ENCODE measurements at places on chromosomes 1 and 21. TPM values are rescaled to one million over a fixed set of nuclear protein-coding genes. Genes with fewer than 3 reads are reported as not detected.
A peak's percentile ranks its signal among the peaks of the same experiment; 100 is the strongest.

GRCh38 chr1:229984310-229984991 lies 82.6 kb upstream of the GALNT2 start:
- H3K36me3 ChIP-seq: no peaks in the 10 kb centered on the region
- no peak overlapping the region for H3K27ac ChIP-seq
- no peak overlapping the region for H3K4me3 ChIP-seq
- peaks cover 40% of the 10 kb centered on the region for H3K27me3 ChIP-seq
- H3K4me1 ChIP-seq: no peaks in the 10 kb centered on the region

GRCh38 chr1:202856014-202856413 lies 32.9 kb downstream of the RABIF start:
- H3K4me1 ChIP-seq: no peaks in the 10 kb centered on the region
- no peaks in the 10 kb centered on the region for H3K27me3 ChIP-seq
- H3K4me3 ChIP-seq: no peak overlapping the region

DNA sequence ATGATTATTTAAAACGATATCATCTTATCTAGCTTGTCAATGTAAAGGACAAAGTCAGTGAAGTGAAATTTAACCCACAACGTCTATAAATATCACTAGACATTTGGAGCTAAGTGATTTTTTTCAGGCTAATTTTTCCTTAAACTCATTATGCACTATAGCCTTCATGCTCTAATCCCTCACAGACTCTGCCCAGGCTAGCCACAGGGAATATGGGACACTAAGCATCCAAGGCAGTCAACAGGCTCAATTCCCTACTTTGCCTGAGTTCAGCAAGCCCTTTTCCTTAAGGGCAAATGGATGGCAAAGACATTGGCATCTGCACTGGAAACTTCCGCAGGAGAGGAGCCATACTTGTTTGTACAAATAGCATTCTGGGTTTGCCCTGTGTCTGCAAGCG lies 577.0 kb downstream of the LMO4 start:
- no peaks in the 10 kb centered on the region for H3K4me1 ChIP-seq
- no peaks in the 10 kb centered on the region for H3K27me3 ChIP-seq
- no peaks in the 10 kb centered on the region for H3K36me3 ChIP-seq
- H3K27ac ChIP-seq: no peak overlapping the region
- no peak for DNase-seq
- H3K4me3 ChIP-seq: no peak overlapping the region

GRCh38 chr1:6102532-6102845 lies 56.8 kb downstream of the KCNAB2 start:
- H3K36me3 ChIP-seq: no peaks in the 10 kb centered on the region
- H3K27ac ChIP-seq: no peak overlapping the region
- no peak for DNase-seq
- H3K4me1 ChIP-seq: peaks cover 13% of the 10 kb centered on the region
- H3K4me3 ChIP-seq: no peak overlapping the region

GRCh38 chr1:28392027-28392652 lies 22.6 kb downstream of the PHACTR4 start:
- H3K36me3 ChIP-seq: no peaks in the 10 kb centered on the region
- peak overlapping the region; percentile 84 for H3K27ac ChIP-seq
- H3K4me1 ChIP-seq: peaks cover 15% of the 10 kb centered on the region
- no peaks in the 10 kb centered on the region for H3K27me3 ChIP-seq
- H3K4me3 ChIP-seq: peak overlapping the region; percentile 50
- DNase-seq: peak; percentile 92

DNA sequence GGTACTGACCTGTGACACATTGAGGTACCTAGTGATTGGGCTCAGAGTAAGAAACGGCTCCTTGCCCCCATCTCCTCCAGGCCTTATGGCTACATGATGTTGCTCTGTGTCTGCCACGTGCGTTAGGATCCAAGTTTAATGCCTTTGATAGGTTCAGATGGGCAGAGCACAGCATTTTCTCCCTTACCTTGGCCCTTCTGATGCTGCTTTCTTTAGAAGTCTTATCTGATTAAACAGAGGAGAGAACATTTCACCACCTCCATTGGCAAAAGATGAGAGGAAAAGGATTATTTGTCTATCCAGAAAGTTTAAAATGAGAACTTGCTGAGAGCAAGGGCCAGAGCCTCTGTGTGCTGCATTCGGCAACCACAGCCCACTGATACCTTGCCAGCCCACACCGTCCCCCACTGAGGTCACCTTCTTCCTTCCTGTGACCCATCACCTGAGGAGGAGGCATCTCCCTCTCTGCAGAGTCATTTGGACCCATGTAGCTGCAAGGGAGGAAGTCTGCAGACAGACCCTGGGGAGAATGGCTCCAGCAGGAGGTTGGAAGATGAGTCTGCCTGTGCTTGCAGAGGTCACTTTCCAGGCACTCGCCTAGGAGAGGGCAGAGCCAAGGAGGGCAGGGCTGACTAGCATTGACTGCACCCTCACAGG lies 16.7 kb downstream of the SHISA4 start:
- H3K4me3 ChIP-seq: peak overlapping the region; percentile 54
- peak overlapping the region; percentile 72 for H3K27ac ChIP-seq
- DNase-seq: no peak
- no peaks in the 10 kb centered on the region for H3K36me3 ChIP-seq

DNA sequence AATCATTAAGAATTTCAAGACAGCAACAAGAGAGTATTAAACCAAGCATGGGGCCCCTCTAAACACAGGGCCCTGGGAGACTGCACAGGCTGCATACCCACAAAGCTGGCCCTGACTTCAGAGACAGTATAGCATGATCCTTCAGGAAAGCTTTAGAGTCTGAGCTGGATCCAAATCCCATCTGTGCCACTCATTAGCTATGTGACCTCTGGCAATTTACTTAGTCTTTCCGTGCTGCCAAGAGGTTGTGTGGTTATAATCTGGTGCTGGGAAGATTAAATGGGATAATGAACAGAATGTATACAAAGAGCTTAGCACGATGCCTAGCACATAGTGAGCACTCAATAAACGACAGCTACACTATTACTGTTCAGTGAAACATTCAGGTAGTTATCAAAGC lies 4.0 kb downstream of the PHC2 start:
- H3K4me1 ChIP-seq: peaks cover 25% of the 10 kb centered on the region
- H3K27ac ChIP-seq: no peak overlapping the region
- H3K4me3 ChIP-seq: no peak overlapping the region
- DNase-seq: no peak

GRCh38 chr1:209109001-209109785 lies 474.3 kb upstream of the CAMK1G start:
- no peaks in the 10 kb centered on the region for H3K36me3 ChIP-seq
- no peaks in the 10 kb centered on the region for H3K4me1 ChIP-seq
- H3K4me3 ChIP-seq: no peak overlapping the region

- H3K4me3 ChIP-seq: no peak overlapping the region
- no peaks in the 10 kb centered on the region for H3K4me1 ChIP-seq
- no peaks in the 10 kb centered on the region for H3K36me3 ChIP-seq
- H3K27me3 ChIP-seq: peaks cover 50% of the 10 kb centered on the region
Measured at GRCh38 chr1:220529521-220530020, 1.6 kb downstream of the MARK1 start.

GRCh38 chr21:42032968-42033367 lies 22.8 kb upstream of the ZBTB21 start:
- H3K27ac ChIP-seq: no peak overlapping the region
- no peaks in the 10 kb centered on the region for H3K4me1 ChIP-seq
- H3K36me3 ChIP-seq: no peaks in the 10 kb centered on the region
- no peak for DNase-seq
- H3K27me3 ChIP-seq: no peaks in the 10 kb centered on the region

- H3K27me3 ChIP-seq: no peaks in the 10 kb centered on the region
- H3K27ac ChIP-seq: no peak overlapping the region
- no peak overlapping the region for H3K4me3 ChIP-seq
- no peak for DNase-seq
- peaks cover 22% of the 10 kb centered on the region for H3K4me1 ChIP-seq
- H3K36me3 ChIP-seq: no peaks in the 10 kb centered on the region
Measured at GRCh38 chr1:203459671-203460201, 15.9 kb upstream of the PRELP start.

GRCh38 chr1:68620571-68620970 lies 123.7 kb upstream of the DEPDC1 start:
- no peak overlapping the region for H3K4me3 ChIP-seq
- DNase-seq: no peak
- peaks cover 6% of the 10 kb centered on the region for H3K4me1 ChIP-seq
- H3K27ac ChIP-seq: no peak overlapping the region

- H3K27me3 ChIP-seq: no peaks in the 10 kb centered on the region
- peaks cover 29% of the 10 kb centered on the region for H3K36me3 ChIP-seq
- peaks cover 5% of the 10 kb centered on the region for H3K4me1 ChIP-seq
- H3K4me3 ChIP-seq: peak within 1 kb of the TSS; percentile 88
Measured at GRCh38 chr1:203026031-203026665, at the start of gene PPFIA4. PPFIA4 (plus strand) TSS chr1:203026491; CDS start chr1:203039009, 12,518 bp downstream.

- peak overlapping the region; percentile 94 for H3K4me3 ChIP-seq
- peak overlapping the region; percentile 50 for H3K27ac ChIP-seq
- DNase-seq: peak; percentile 77
- H3K36me3 ChIP-seq: peaks cover 21% of the 10 kb centered on the region
- H3K27me3 ChIP-seq: no peaks in the 10 kb centered on the region
- peaks cover 56% of the 10 kb centered on the region for H3K4me1 ChIP-seq
Measured at GRCh38 chr1:87335175-87335884, 6.7 kb downstream of the LMO4 start.

DNA sequence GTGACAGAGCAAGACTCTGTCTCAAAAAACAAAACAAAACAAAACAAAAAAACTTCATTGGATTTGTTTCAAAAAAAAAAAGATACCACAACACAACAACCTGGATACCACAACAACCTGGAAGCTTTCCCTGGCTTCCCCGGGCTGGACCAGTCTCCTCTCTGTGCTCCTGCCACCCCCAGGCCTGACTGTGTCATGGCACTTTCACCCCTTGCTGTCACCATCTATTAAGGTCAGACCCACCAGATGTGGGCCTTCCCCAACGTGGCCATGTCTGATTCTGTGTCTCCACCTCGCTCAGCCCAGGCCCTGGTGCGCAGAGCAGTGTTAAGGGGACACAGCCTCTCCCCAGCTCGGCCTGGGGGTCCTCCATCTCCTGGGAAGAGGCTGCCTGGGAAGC lies 28.3 kb upstream of the ACOT11 start:
- no peak for DNase-seq
- no peaks in the 10 kb centered on the region for H3K27me3 ChIP-seq
- no peak overlapping the region for H3K27ac ChIP-seq
- H3K36me3 ChIP-seq: no peaks in the 10 kb centered on the region
- no peaks in the 10 kb centered on the region for H3K4me1 ChIP-seq
- H3K4me3 ChIP-seq: no peak overlapping the region

- peak; percentile 37 for DNase-seq
- H3K4me3 ChIP-seq: no peak overlapping the region
- no peaks in the 10 kb centered on the region for H3K36me3 ChIP-seq
- no peak overlapping the region for H3K27ac ChIP-seq
- H3K4me1 ChIP-seq: peaks cover 11% of the 10 kb centered on the region
Measured at GRCh38 chr1:205766038-205766437, 9.2 kb downstream of the RAB29 start.

GRCh38 chr1:11887666-11888007 lies 28.9 kb upstream of the NPPB start:
- no peaks in the 10 kb centered on the region for H3K36me3 ChIP-seq
- H3K4me3 ChIP-seq: no peak overlapping the region
- peaks cover 18% of the 10 kb centered on the region for H3K27me3 ChIP-seq
- H3K4me1 ChIP-seq: no peaks in the 10 kb centered on the region
- no peak for DNase-seq

- no peak for DNase-seq
- H3K27me3 ChIP-seq: peaks cover 7% of the 10 kb centered on the region
- no peaks in the 10 kb centered on the region for H3K4me1 ChIP-seq
- no peak overlapping the region for H3K27ac ChIP-seq
- H3K36me3 ChIP-seq: no peaks in the 10 kb centered on the region
- no peak overlapping the region for H3K4me3 ChIP-seq
Measured at GRCh38 chr1:228894442-228894989, 159.2 kb downstream of the RHOU start.

DNA sequence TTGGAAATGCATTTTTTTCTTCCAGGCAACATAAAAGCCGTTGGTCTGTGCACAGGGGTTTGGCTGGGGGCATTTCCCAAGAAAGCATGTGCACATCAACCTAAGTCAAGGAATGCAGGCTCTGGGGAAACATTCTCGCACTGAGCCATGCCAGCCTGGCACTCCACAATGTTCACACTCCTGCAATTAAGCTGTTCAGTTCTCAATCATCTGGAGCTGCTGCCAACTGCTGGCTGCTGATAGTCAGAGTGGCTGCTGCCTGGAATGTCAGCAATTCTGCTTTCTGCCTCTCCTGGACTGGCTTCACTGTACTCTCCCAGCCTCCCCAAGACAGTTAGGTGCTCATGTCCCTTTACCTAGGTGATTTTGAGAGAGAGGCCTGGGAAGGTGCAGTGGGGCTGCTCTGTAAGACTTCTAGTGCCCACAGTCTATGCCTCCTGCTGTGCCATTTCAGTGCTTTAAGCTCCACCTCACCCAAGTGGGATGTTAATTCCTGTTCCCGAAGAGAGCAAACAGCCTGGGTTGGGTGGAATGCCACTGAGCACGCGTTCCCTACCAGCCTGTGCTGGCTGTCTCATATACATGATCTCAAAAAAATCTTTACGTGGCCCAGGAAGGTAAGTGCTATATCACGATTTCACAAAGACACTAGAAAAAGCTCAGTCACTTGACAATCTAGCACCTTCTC lies 131.7 kb downstream of the BRINP2 start:
- peaks cover 14% of the 10 kb centered on the region for H3K4me1 ChIP-seq
- H3K27me3 ChIP-seq: no peaks in the 10 kb centered on the region
- H3K27ac ChIP-seq: no peak overlapping the region
- no peaks in the 10 kb centered on the region for H3K36me3 ChIP-seq
- no peak overlapping the region for H3K4me3 ChIP-seq

GRCh38 chr1:160981584-160982411 lies 27.2 kb upstream of the ITLN2 start:
- H3K4me3 ChIP-seq: no peak overlapping the region
- peak; percentile 7 for DNase-seq

- DNase-seq: no peak
- H3K4me1 ChIP-seq: no peaks in the 10 kb centered on the region
- H3K27ac ChIP-seq: no peak overlapping the region
- no peaks in the 10 kb centered on the region for H3K36me3 ChIP-seq
- no peak overlapping the region for H3K4me3 ChIP-seq
- no peaks in the 10 kb centered on the region for H3K27me3 ChIP-seq
Measured at GRCh38 chr1:228289239-228289849, 81.5 kb downstream of the OBSCN start.

GRCh38 chr1:158122833-158123388 lies 57.8 kb upstream of the CD1D start:
- H3K4me3 ChIP-seq: no peak overlapping the region
- H3K4me1 ChIP-seq: no peaks in the 10 kb centered on the region
- H3K27me3 ChIP-seq: no peaks in the 10 kb centered on the region
- no peaks in the 10 kb centered on the region for H3K36me3 ChIP-seq
- H3K27ac ChIP-seq: no peak overlapping the region

PLA2G2C gene
- not detected for polyA plus RNA-seq

RPE65 gene
- not detected for polyA plus RNA-seq

ZBTB8OS gene
- polyA plus RNA-seq: 52.9 TPM

SPRR4 gene
- not detected for polyA plus RNA-seq

NLRP3 gene
- 0.84 TPM for polyA plus RNA-seq

SLAMF1 gene
- not detected for polyA plus RNA-seq

APOBEC4 gene
- polyA plus RNA-seq: not detected

S100A7 gene
- not detected for polyA plus RNA-seq

PRELP gene
- polyA plus RNA-seq: 1.6 TPM

IL12RB2 gene
- polyA plus RNA-seq: not detected

KRTAP19-8 gene
- not detected for polyA plus RNA-seq

CR1 gene
- not detected for polyA plus RNA-seq

REN gene
- polyA plus RNA-seq: not detected

PKP1 gene
- polyA plus RNA-seq: 0.15 TPM

ANKRD65 gene
- polyA plus RNA-seq: 0.44 TPM

S100A5 gene
- not detected for polyA plus RNA-seq

AKNAD1 gene
- not detected for polyA plus RNA-seq

Measured in GM23248 (cell line).